Karpas-422 (cell line): ENCODE measurements at places on chromosomes 7 and 10. TPM values are rescaled to one million over a fixed set of nuclear protein-coding genes. Genes with fewer than 3 reads are reported as not detected.
A peak's percentile ranks its signal among the peaks of the same experiment; 100 is the strongest.

DNA sequence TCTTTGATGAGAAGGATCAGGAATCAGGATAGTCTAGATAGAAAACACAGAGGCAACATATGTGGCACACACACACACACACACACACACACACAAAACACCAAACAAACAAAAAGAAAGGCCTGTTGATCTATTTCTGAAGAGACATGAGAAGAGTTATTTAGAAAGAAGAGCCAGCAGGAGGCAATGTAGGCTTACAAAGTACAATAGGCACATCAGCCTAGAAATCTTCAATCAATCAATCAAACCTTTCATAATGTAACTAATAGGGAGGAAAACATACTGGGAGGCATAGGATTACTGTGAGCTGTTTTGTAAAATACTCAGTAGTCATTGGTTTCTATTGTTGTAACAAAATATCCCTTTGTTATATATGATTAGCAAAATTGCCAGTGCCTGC, 47.3 kb upstream of the TES start:
- H3K27ac ChIP-seq: no peak overlapping the region
- peaks cover 10% of the 10 kb centered on the region for H3K4me1 ChIP-seq
- no peak overlapping the region for H3K4me3 ChIP-seq
- DNase-seq: no peak

DNA sequence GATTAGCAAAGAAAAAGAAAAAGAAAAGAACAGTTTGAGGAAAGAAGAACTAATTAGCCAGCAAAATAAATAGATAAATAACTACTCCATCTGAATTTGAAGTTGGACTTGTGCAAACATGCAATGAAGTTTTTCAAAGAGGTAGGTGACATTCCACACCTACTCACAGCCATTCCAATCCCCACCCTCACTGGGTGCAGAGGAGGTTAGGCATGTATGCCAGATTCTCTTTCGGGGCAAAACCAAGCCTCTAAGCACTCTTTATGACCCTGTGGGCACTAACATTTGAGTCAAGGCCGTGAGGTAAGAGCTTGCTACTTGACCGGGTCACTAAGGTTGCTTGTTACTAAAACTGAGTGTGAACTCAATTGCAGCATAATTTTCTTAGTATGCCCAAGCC, 108.4 kb upstream of the SEMA3A start:
- no peaks in the 10 kb centered on the region for H3K4me1 ChIP-seq
- no peaks in the 10 kb centered on the region for H3K27me3 ChIP-seq
- H3K36me3 ChIP-seq: no peaks in the 10 kb centered on the region
- DNase-seq: no peak
- H3K4me3 ChIP-seq: no peak overlapping the region
- H3K27ac ChIP-seq: no peak overlapping the region

GRCh38 chr7:150756166-150756565, 18.9 kb downstream of the GIMAP5 start:
- no peak overlapping the region for H3K4me3 ChIP-seq
- no peak for DNase-seq
- no peak overlapping the region for H3K27ac ChIP-seq
- H3K36me3 ChIP-seq: no peaks in the 10 kb centered on the region
- no peaks in the 10 kb centered on the region for H3K4me1 ChIP-seq

DNA sequence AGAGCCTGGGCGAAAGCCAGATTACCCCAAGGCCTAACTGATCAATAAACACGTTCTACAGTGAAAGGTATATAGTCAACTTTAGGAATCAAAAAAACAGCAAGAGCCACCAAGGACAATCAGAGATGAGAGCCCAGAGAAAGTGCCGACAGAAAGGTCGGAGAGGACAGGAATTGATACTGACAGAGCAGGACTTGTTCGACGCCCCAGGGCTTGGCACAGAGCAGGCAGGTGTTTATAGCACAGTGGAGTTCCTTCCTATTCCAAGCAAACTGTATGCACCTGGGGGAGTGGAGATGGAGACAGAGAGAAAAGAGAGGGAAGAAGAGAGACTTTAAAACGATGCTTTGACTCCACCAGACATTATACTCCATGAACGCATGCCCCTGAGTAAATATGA, 39.5 kb downstream of the PPP1R3C start:
- DNase-seq: no peak
- no peak overlapping the region for H3K4me3 ChIP-seq
- no peak overlapping the region for H3K27ac ChIP-seq

- H3K4me1 ChIP-seq: no peaks in the 10 kb centered on the region
- H3K4me3 ChIP-seq: no peak overlapping the region
- no peak overlapping the region for H3K27ac ChIP-seq
- DNase-seq: no peak
Observed at GRCh38 chr7:71772779-71773178, 639.4 kb downstream of the CALN1 start.

- H3K27me3 ChIP-seq: no peaks in the 10 kb centered on the region
- no peak overlapping the region for H3K27ac ChIP-seq
- no peak overlapping the region for H3K4me3 ChIP-seq
- no peaks in the 10 kb centered on the region for H3K36me3 ChIP-seq
- no peaks in the 10 kb centered on the region for H3K4me1 ChIP-seq
- DNase-seq: peak; percentile 25
Observed at GRCh38 chr10:129614341-129614740, 147.3 kb downstream of the MGMT start.

GRCh38 chr10:69332278-69333010, 54.1 kb downstream of the HK1 start:
- H3K36me3 ChIP-seq: no peaks in the 10 kb centered on the region; the same call in 1 of the 2 replicates
- no peak overlapping the region for H3K27ac ChIP-seq
- no peak overlapping the region for H3K4me3 ChIP-seq
- DNase-seq: no peak
- no peaks in the 10 kb centered on the region for H3K27me3 ChIP-seq

GRCh38 chr10:119365773-119366599, 158.6 kb downstream of the GRK5 start:
- no peak for DNase-seq
- no peak overlapping the region for H3K4me3 ChIP-seq
- H3K4me1 ChIP-seq: peaks cover 22% of the 10 kb centered on the region
- H3K27ac ChIP-seq: no peak overlapping the region
- no peaks in the 10 kb centered on the region for H3K36me3 ChIP-seq
- no peaks in the 10 kb centered on the region for H3K27me3 ChIP-seq

GRCh38 chr10:48626986-48627731, 22.3 kb upstream of the ARHGAP22 start:
- DNase-seq: no peak
- no peaks in the 10 kb centered on the region for H3K27me3 ChIP-seq
- H3K4me1 ChIP-seq: peaks cover 41% of the 10 kb centered on the region
- no peaks in the 10 kb centered on the region for H3K36me3 ChIP-seq
- H3K4me3 ChIP-seq: no peak overlapping the region

- no peak overlapping the region for H3K4me3 ChIP-seq
- H3K36me3 ChIP-seq: no peaks in the 10 kb centered on the region
- no peak for DNase-seq
- H3K27me3 ChIP-seq: no peaks in the 10 kb centered on the region
- no peak overlapping the region for H3K27ac ChIP-seq
Observed at GRCh38 chr10:42753126-42753506, 29.5 kb upstream of the BMS1 start.

DNA sequence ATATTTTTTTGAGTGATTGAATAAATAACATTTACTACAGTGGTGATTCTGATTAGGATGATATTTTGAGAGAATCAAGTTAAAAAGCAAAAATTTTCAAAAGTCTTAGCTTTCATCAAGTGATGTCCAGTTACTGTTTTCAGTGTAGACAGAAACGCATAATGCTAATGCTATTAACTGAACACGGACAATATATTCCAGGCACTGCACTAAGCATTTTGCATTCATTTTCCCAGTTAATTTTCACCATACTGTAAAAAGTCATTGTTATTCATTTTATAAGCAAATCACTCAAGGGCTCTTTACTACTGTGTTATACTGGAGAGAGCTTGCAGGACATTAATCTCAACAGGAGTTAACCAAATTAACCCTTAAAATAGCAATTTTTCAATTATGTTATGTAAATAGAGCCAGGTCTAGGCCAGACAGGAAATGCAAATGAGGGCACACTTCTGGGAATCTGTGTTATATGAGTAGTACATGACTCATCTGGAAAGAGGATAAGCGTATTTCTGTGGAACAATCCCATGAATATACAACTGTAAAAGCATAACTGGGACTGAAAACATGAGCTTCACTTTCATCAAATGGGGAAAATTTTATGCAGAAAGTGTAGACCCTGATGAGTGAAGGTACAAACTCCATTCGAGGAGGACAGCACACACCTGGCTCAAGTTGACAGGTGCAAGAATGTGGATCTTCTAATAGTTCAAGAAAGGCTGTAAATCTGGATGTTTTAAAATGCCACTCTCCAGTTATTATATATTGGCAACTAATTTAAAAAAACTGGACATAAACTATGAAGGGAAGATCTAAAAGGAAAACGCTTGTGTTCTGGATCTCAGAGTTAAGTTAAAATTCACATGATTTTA, 75.4 kb downstream of the ANK3 start:
- no peak for DNase-seq
- no peak overlapping the region for H3K27ac ChIP-seq
- H3K4me3 ChIP-seq: no peak overlapping the region
- no peaks in the 10 kb centered on the region for H3K36me3 ChIP-seq
- H3K27me3 ChIP-seq: no peaks in the 10 kb centered on the region

- H3K4me1 ChIP-seq: peaks cover 10% of the 10 kb centered on the region
- no peak for DNase-seq
- peaks cover 4% of the 10 kb centered on the region; the same call in 1 of the 2 replicates for H3K36me3 ChIP-seq
- H3K27ac ChIP-seq: no peak overlapping the region
Observed at GRCh38 chr7:44622342-44623151, 16.1 kb downstream of the OGDH start.

DNA sequence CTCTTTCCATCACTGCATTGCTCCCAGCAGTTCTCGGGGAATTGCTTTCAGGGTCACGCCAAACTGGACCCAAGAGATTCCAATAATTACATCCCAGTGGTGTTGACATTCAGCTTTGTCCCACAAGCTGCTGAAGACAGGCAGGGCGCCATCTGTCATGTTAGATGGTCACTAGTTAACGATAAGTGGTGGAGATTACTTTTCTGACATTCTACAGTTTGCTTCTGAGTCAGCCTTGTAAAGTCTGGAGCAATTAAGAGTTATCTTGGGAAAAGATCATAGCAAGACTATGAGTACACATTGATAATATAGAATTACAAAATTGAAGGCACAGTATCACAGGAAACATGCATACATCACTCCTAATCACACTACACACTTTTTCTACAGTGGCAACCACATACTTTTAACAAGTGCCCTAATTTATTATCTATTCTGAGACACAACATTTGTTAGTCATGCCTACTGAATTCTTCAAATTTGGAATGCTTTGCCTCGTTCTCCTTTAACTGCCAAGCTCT, 41.9 kb downstream of the SEMA3C start:
- H3K36me3 ChIP-seq: no peaks in the 10 kb centered on the region
- H3K4me1 ChIP-seq: no peaks in the 10 kb centered on the region
- DNase-seq: no peak
- no peak overlapping the region for H3K4me3 ChIP-seq
- no peaks in the 10 kb centered on the region for H3K27me3 ChIP-seq

DNA sequence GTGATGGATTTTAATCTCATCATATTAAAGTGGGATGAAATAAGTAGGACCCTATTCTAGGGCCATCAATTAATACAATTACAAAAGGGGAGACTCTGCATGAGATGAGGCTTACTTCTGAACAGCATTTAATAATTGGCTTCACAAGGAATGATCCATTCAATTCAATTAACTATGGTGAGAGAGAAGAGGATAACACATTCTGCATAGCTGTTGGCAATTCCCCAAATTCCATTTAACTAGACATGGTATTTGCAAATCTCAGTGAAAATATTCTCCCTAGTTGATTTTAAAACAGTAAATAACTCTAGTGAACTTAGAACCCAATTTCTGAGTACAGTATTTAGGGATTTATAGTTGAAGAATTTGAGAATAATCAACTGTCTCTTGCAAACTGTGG, 145.3 kb downstream of the NOC3L start:
- no peaks in the 10 kb centered on the region for H3K27me3 ChIP-seq
- H3K4me3 ChIP-seq: no peak overlapping the region
- H3K27ac ChIP-seq: no peak overlapping the region
- no peaks in the 10 kb centered on the region for H3K4me1 ChIP-seq
- no peak for DNase-seq
- H3K36me3 ChIP-seq: no peaks in the 10 kb centered on the region

GRCh38 chr7:8152489-8153192, 109.3 kb downstream of the ICA1 start:
- H3K27me3 ChIP-seq: no peaks in the 10 kb centered on the region
- peaks cover 22% of the 10 kb centered on the region for H3K4me1 ChIP-seq
- no peak for DNase-seq
- no peak overlapping the region for H3K27ac ChIP-seq
- H3K36me3 ChIP-seq: no peaks in the 10 kb centered on the region

GRCh38 chr7:112511451-112512202, 30.8 kb downstream of the LSMEM1 start:
- H3K27ac ChIP-seq: no peak overlapping the region
- no peaks in the 10 kb centered on the region for H3K27me3 ChIP-seq
- H3K4me1 ChIP-seq: no peaks in the 10 kb centered on the region
- no peak for DNase-seq
- no peak overlapping the region for H3K4me3 ChIP-seq

DNA sequence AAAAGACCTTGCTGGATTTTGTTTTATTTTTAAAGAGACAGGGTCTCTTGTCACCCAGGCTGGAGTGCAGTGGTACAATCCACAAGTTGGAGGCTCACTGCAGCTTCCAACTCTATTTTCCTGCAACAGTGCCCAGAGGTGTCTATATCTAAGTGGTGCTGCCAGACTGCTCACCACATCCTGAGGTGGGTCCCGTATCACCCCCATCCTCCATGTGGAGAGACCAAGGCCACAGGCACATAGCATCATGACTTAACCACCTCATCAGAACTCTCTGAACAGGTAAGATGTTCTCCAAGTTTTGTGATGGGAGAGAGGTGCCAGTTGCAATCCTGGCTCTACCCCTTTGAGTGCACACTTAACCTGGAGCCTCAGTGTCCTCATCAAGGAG, 98.2 kb downstream of the RNF216 start:
- no peak overlapping the region for H3K4me3 ChIP-seq
- no peaks in the 10 kb centered on the region for H3K27me3 ChIP-seq
- peaks cover 73% of the 10 kb centered on the region for H3K4me1 ChIP-seq
- peaks cover 5% of the 10 kb centered on the region; the same call in 1 of the 2 replicates for H3K36me3 ChIP-seq

DNA sequence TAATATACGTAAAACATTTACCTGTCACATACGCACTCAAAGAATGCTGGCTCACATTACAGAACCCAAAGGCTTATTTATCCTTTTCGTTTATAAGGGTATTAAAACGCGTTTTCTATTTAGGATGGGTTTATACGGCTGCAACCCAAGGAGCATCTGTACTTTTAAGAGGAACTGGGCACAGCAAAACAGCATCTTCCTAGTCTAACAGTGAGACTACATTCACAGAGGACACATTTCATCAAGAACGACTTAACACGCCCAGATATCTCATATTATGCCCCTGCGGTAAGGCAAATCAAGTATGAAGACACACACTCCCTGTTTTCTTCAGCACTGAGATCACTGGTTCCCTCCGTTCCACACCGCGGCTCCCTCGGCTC, 533 bp upstream of the DMTF1 start:
- H3K36me3 ChIP-seq: peaks cover 14% of the 10 kb centered on the region; the same call in 1 of the 2 replicates
- H3K4me3 ChIP-seq: peak overlapping the region; percentile 89
- no peak for DNase-seq
- peak overlapping the region; percentile 58 for H3K27ac ChIP-seq
- H3K4me1 ChIP-seq: peaks cover 39% of the 10 kb centered on the region

RSPH10B2 gene
- 5.2 TPM in 1 of 2 replicates, not detected in the other for total RNA-seq

PRSS37 gene
- not detected in 2 replicates for total RNA-seq

ELMO1 gene
- total RNA-seq: 87.7 and 137 TPM in 2 replicates

CYP3A4 gene
- total RNA-seq: not detected in 2 replicates

TMEM213 gene
- total RNA-seq: not detected in 2 replicates

ACTL6B gene
- not detected in 2 replicates for total RNA-seq

RPP38 gene
- 18.0 and 24.3 TPM in 2 replicates for total RNA-seq

LRRTM3 gene
- not detected in 2 replicates for total RNA-seq
